Activated CD4-positive, CD25-positive, alpha-beta regulatory T cell (primary cell): ENCODE measurements at places on chromosomes 12 and 14.

- no peak for DNase-seq
Observed at GRCh38 chr14:96960598-96961116, 163.5 kb downstream of the VRK1 start.

DNA sequence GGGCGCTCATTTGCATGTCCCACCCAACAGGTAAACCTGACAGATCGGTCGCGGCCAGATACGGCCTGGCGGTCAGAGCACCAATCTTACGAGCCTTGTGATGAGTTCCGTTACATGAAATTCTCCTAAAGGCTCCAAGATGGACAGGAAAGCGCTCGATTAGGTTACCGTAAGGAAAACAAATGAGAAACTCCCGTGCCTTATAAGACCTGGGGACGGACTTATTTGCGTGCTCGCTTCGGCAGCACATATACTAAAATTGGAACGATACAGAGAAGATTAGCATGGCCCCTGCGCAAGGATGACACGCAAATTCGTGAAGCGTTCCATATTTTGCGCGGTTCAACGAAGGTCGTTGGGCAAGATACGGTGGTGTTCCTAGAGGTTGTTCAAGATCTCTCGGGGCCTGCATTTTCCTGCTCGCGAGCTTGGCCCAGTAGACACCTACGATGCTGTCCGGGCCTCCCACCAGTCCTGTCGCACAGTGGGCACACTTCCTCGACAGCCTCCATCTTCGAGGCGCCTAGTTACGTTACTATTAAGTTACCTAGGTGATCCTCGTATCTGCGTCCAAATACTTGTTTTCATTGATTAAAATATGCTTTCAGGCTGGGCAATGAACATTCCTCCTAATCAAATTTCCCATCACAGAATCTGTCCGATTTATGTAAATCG is at the start of gene RNU6-7:
TSS of gene RNU6-7 (plus strand) at position 230 of the 675 bp plus-strand sequence.
- peak; percentile 37 for DNase-seq

GRCh38 chr14:101857226-101857625 is 95.7 kb downstream of the PPP2R5C start:
- DNase-seq, result no peak

DNA sequence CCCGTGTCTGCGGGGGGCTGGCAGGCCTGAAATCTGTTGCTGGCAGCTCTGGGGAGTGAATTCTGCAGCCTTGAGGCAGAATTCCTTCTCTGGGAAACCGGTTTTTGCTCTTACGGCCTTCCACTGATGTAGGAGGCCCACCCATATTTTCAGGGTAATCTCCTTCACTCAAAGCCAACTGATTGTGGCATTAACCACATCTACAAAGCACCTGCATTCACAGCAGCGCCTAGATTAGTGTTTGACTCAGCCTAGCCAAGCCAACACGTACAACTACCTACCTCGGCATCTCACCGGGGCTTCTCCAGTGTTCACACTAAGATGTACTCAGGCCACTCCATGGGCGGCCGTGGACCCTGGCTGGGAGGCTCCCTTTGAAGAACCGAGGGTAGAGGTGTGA is 15.8 kb downstream of the C12orf43 start:
- no peak for DNase-seq

- DNase-seq, result no peak
Observed at GRCh38 chr12:86772696-86773095, 516.5 kb upstream of the MGAT4C start.

- DNase-seq, result no peak
Observed at GRCh38 chr12:4044101-4044500, 170.9 kb upstream of the PARP11 start.

- no peak for DNase-seq
Observed at GRCh38 chr14:34423445-34423844, 38.6 kb downstream of the SPTSSA start.

DNA sequence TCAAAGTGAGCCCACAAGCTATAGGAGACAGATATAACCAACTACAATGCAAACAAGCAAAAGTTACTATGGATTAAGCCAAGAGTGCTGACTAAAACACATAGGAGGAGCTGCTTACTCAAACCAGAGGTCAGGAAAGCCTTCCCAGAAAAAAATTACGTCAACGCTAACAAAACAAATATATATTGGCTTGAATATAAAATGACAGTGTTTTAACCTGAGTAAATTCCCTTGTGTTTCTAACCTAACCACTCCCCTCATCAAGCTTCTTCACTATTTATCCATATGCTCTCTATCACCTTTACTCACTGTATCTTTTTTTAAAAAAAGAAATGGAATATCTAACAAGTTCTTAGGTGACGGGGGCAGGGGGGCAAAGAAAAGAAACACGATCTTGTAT is 115.9 kb downstream of the MED13L start:
- DNase-seq, result no peak

DNA sequence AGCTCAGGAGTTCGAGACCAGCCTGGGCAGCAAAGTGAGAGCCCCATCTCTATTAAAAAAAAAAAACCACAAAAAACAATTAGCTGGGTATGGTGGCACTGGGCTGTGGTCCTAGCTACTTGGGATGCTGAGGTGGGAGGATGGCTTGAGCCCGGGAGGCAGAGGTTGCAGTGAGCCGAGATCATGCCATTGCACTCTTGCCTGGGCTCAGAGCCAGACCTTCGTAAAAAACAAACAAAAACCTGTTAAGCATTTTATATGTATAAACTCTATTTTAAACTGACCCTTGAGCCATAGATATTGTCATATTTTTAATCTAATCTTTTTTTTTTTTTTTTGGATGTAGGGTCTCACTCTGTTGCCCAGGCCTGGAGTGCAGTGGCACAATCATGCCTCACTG is 35.7 kb downstream of the DNM1L start:
- no peak for DNase-seq

GRCh38 chr12:16269946-16270345 is 7.5 kb downstream of the SLC15A5 start:
- no peak for DNase-seq

DNA sequence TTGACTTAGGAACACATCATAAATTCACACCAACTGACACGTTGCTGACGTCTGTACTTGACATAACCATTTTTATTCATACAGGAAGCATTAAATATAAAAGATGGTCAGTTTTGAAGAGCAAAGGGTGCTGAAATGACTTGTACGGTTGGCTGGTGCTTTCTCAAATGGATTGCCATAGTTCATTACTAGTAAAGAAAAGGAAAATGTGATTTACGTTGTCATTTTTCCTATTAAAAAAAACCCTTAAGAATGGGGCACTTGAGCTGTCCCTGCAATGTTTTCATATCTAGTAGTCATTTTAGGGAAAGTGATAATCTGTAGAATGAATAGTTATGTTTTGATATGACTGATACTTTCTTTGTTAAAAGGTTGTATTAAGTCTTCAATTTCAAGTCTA is 22.5 kb upstream of the MANSC4 start:
- DNase-seq, result no peak

- no peak for DNase-seq
Observed at GRCh38 chr12:27081668-27082111, 688 bp downstream of the C12orf71 start.

GRCh38 chr12:32821710-32822109 is 66.0 kb upstream of the YARS2 start:
- DNase-seq, result no peak

DNA sequence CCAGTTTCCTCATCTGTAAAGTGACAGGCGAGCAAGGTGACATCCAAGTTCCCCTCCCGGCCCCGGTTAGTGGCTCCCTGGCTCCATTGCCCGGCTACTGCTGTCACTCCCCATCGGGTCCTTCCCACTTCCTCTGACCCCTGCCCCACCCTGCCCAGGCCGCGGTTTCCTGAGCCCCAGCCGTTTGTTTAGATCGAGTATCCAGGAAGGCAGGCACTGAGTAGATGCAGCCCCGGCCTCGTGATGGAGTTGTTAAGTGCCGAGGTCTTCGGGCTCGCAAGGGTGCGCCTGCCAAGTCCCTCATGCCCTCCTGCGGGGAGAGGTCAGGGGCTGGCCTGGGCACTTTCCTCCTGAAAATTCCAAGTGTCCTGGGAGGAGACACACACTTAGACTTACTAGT is 55.4 kb downstream of the TEAD4 start:
- no peak for DNase-seq
